ENCODE measurements at places on chromosomes 5 and 9.

GRCh38 chr5:31996909-31997308, 177.2 kb downstream of the GOLPH3 start:
- no peak for DNase-seq

GRCh38 chr5:62909326-62909725, 330.7 kb downstream of the LRRC70 start:
- no peak for DNase-seq

- no peak for DNase-seq
Measured at GRCh38 chr5:32504989-32505596, 60.6 kb upstream of the ZFR start.

- no peak for DNase-seq
Measured at GRCh38 chr9:112548836-112549595, 62.4 kb downstream of the KIAA1958 start.

GRCh38 chr9:136155576-136155975, 36.9 kb upstream of the TMEM250 start:
- no peak for DNase-seq

- DNase-seq = no peak
Measured at GRCh38 chr5:168881427-168882149, 302.4 kb upstream of the PANK3 start.

DNA sequence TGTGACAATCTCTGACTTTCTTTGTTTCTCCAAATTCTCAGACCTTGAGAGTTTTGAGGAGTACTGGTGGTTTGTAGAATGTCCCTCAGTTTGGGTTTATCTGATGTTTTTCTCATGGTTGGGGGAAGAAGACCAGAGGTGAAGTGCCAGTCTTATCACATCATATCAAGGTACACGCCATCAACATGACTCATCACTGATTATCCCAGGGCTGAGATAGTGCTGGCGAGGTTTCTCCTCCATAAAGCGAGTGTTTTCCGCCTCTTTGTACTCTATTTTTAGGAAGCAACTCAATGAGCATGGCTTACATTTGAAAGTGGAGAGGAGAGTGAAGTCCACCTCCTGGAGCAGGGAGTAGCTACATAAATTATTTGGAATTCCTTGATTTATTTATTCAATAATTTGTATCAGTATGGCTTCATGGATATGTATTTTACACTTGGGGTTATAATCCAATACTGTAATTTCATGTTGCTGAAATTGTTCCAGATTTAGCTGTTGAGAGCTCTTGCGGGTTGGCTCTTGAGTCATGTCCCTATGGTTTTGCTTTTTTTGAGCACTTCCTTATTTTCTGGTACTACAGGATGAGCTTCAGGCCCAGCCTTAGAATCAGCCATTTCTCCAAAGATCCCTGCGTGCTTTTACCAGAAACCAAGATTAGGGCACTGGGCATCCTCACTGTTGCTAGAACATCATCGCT, 23.9 kb downstream of the DCANP1 start:
- no peak for DNase-seq

DNA sequence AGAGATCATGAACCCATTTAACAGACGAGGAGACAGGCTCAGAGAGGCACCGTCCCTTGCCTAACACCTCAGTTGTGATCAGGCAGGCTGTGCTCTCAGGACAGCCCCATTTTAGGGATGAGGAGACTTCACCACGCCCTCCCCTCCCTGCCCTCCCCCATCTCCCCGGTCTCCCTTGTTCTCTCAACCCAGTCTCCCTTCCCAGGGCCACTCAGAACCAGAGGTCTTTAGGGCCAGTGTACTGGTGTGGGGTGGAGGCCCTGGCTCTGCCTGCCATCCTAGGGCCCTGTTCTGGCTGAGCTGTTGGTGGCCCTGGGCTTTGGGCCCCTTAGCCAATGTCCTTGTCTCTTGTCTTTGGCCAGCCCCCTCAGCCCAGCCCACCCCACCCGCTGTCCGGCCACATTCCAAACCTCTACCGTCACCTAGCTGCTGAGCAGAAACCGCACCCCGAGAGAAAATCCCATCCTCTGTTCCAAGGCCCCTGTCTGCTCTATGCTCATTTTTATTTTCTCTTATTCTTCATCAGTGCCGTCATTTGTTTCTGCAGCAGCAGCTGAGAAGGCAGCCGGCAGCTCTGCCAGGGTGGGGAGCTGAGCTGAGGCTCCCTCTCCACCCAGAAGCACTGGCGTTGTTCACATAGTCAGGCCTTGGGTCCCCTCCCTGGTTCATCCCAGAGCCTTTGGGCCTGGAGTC, 33.9 kb downstream of the OLFML2A start:
- no peak for DNase-seq

DNA sequence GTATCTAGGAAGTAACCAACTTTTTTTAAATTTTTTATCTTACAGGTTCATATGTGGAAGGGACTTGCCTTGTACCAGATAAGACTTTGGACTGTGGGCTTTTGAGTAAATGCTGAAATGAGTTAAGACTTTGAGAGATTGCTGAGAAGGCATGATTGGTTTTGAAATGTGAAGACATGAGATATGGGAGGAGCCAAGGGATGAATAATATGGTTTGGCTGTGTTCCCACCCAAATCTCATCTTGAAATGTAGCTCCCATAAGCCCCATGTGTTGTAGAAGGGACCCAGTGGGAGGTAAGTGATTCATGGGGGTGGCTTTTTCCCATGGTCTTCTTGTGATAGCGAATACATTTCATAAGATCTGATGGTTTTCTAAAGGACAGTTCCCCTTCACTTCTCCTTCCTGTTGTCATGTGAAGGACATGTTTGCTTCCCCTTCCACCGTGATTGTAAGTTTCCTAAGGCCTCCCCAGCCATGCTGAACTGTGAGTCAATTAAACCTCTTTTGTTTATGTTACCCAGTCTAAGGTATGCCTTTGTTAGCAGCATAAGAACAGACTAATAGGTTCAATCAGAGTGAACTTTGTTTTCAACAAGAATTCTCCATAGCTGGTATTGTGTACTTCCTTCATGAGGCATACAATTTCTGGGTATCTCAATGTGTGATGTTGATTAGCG, 535.6 kb upstream of the MEF2C start:
- no peak for DNase-seq

DNA sequence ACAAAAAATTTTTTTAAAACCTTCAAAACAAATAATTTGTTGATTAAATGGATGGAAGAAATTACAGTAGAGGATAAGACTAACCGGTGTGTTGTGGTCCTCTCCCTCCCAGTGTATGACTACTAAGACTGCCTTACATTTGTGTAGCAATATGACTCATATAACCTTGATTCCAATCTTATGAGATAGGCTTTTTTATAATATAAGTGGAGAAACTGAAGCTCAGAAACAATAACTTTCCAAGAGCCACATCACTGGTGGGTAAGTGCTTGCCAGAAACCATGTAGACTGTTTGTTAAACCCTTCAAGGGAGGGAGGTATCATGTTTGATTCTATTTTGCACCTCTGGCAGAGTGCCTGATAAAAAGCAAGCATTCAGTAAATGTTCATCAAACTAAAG, 47.5 kb downstream of the NLN start:
- DNase-seq = no peak

DNA sequence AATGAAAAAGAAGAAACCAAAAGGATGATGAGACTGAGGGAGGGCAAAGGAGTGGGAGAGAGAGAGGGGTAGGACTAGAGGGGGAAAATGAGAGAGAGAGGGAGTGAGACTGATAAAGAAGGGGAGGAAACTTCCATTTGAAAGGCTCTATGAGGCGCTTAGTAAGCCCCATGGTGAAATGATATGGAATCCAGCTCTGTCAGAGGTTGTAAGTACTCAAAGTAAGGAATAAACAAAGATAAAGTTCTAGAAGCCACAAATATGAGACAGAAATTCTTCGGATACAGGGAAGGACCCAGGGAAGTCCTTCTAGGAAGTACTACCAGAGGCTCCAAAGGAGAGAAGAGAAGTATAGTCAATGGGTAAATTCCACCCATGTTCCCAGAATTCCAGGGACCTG, 21.7 kb upstream of the VLDLR start:
- no peak for DNase-seq

DNA sequence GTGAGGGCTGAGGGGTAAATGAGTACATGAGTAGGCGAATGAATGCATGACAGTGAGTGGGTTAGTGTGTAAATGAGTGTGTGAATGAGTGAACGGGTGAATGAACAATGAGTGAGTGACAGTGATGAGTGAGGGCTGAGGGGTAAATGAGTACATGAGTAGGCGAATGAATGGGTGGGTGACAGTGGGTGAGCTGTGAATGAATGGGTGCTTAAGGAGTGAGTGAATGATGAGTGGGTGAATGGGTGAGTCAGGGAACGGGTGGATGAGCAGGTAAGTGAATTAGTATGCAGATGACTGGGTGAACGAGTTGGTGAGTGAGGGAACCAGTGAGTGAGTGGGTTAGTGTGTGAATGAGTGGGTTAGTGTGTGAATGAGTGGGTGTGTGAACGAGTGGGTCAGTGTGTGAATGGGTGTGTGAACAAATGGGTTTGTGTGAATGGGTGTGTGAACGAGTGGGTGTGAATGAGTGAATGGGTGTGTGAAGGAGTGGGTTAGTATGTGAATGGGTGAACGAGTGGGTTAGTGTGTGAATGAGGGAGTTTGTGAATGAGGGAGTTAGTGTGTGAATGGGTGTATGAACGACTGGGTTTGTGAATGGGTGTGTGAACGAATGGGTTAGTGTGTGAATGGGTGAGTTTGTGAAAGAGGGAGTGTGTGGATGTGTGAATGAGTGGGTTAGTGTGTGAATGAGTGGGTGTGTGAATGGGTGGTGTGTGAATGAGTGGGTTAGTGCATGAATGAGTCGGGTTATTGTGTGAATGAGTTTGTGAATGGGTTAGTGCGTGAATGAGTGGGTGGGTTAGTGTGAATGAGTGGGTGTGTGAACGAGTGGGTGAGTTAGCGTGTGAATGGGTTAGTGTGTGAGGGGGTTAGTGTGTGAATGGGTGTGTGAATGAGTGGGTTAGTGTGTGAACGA, 32.9 kb downstream of the NKD2 start:
- no peak for DNase-seq

Measured in CD4-positive, alpha-beta T cell treated with Interleukin-15 for 4 hours (primary cell).